ACHN (cell line): ENCODE measurements at places on chromosomes 12 and 14.

DNA sequence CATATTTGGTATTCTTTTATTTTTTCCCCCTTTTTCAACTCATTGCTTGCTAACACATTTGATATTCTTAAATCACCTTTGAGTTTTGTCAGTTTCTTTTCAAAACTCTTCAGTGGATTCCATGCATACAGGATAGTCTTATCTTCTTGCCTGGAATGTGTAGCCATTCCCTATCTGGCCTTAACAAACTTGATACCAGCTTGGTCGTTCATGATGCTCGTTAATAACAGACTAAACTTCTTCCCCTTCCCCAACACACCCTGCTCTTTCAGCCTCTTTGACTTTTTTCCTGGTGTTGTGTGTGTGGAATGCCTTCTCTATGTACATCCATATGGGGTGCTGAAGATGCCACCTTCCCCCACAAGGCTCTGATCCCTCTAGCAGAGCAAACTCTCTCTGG, 17.7 kb upstream of the CALM1 start:
- no peak for DNase-seq

- DNase-seq, result peak; percentile 59
Observed at GRCh38 chr14:93207468-93208308, 632 bp downstream of the UBR7 start.

DNA sequence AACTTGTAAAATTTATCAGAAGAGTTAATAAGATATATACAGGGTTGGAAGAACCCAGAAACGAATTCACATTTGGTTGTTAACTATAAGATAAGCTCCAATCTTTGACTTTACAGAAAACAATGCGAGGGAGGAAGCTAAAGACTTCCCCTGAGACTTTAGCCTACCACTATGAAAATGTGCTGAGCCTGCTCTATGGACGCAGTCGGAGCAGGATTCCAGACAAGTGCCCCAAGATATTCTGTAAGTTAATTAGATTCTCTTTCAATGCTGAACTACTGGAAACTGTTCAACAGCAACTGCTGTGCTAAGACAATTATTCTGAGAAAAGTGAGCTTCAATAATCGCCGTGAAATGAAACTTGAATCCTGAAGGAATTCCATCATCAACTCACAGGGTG, 8.3 kb upstream of the LRRC10 start:
- no peak for DNase-seq

DNA sequence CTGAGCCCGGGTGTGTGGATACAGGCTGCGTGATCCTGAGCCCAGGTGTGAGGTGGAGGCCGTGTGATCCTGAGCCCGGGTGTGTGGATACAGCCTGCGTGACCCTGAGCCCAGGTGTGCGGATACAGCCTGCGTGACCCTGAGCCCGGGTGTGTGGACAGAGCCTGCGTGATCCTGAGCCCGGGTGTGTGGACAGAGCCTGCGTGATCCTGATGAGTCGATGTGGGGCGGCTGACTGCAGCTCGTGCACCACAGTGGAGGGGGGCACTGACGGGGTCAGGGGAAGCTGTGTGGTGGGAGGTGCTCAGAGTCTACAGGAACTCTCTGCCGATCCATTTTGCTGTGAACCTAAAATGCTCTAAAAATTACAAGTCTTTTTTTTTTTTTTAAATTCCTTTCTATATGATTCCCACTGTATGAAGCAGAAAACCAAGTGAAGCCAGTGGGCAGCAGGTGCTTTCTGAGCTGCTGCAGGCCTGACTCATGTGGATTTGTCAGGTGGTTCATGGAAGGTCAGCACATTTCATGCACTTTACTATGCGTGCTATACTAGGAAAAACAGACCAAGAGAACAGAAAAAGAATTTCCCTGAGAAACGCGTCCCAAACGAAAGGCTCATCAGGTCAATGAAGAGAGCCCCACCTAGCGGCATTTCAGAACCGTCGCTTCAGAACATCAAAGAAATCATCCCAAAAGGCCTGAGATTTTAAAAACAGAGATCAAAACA, 19.3 kb downstream of the BRF1 start:
- DNase-seq, result peak; percentile 61

- no peak for DNase-seq
Observed at GRCh38 chr14:90676912-90677311, 139.3 kb downstream of the TTC7B start.
